GM10248 (cell line): ENCODE measurements at places on chromosomes 5 and 9.

- DNase-seq: no peak
Observed at GRCh38 chr5:10689391-10690081, 71.5 kb downstream of the DAP start.

GRCh38 chr5:109997161-109997560, 307.4 kb downstream of the MAN2A1 start:
- DNase-seq: no peak

DNA sequence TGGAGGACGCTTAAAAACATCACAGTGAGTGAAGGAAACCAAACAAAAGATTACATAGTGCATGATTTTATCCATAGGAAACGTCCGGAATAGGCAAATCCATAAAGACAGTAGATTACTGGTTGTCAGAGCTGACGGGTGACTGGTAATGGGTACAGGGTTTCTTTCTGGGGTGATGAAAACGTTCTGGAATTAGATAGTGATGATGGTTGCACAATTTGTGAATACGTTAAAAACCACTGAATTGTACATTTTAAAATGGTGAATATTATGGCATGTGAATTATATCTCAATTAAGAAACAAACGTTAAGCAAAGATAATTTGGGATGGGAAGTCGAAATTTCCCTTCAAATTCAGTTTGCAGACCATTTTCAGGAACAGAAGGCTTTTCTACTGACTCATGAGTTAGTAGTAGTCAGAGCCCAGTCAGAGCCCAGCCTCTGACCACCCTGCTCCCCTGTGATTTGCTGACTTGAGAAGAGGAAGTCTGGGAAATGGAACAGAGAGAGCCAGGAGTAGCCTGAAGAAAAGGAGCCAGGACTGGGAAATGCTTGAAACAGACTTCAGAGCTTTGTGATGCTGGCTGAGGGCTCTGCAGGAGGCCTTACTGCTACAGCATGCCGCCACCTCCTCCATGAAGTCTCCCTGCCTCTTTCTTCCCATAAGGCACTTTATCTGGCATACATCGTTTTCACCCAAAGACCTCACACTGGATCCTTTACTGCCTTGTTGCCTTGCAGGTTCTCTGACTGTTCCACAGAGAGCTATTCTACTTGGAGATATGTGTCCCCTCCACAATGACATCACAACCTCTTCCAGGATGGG, 46.4 kb upstream of the CTNNA1 start:
- no peak for DNase-seq

DNA sequence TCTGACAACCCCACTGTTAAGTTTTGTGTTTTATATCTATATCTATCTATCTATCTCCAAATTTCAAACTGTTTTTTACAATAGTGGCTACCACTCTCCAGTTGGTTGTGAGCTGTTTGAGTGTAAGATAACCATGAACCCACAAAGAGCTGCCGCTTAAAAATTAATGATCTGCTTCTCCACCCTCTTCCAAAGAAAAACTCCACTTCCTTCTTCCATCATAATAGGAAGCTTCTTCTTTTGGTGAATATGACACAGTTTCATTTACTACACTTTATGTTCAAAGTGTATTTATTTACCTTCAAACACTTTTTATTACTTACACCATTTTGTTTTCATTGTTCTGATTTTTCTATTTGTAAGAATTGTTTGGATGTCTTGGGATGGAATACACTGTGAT, 37.9 kb downstream of the SPZ1 start:
- DNase-seq: no peak

- DNase-seq: no peak
Observed at GRCh38 chr5:10278658-10279279, 28.7 kb downstream of the CCT5 start.

- no peak for DNase-seq
Observed at GRCh38 chr5:157506981-157507780, 47.2 kb downstream of the NIPAL4 start.

DNA sequence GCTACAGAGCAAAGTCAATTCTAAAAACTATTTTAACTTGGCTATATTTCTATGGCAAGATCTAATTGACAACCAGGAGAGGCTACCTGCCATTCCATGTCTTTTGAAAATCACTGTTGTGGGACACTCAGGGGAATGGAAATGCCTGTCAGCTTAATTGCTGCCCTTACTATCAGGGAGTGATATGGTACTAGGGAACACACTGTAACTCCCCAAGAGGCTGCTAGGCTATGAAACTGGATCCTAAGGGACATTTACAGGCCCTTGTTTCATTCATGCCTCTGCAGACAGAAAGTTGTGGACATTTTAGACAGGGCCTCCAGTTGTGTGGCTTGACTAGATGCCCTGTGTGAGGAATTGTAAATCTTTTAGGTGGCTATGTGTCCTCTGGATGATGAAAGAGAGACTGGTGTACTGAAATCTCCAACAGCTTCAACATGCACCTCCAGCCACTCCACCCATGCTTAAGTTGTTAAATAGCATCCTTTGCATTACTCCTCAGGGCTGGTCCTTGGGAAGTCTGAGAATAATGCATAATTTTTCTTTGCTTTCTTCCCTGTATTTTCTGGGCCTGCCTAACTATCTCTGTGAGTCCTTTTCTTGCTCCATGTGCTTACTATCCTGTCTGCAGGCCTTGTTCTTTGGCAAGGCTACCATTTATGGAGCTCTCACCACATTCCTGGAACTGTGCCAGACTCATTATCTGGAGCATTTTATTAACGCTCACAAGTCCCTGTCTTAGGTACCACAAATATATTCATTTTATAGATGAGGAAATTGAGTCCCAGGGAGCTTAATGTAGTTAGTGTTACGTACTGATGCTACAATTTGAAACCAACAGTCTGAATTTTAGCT, 3.2 kb downstream of the MROH2B start:
- no peak for DNase-seq

- DNase-seq: no peak
Observed at GRCh38 chr9:137174722-137175293, 3.0 kb upstream of the TMEM210 start.

DNA sequence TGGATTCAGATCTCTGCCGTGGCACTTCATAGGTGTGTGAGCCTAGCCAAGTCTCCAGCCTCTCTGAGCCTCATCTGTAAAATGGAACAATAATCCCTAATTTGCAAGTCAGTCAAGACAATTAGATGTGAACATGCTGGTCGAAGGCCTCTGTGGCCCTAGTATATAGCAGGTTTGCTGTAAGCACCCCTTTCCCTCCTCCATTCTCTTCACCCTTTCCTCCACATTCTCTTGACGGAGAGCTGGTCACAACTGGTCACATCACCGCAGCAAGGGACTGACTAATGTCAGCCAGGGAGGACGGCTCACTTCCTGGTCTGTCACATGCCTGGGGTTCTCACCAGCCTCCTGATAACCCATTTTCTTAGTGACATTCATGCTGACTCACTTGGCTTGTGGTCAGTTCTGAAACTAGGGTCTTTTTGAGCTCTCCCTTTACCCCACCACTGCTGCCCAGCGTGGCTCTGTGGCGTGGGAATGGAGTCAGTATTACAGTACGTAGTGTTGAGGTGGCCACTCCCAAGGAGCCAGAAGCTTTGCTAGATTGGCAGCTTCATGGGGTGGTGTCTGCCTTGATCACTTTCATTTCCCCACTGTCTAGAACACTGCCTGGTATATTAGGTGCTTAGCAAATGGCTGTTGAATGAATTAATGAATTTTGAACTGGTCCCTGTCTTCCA, 47.8 kb downstream of the ERGIC1 start:
- peak; percentile 77 for DNase-seq
